Stimulated activated CD8-positive, alpha-beta memory T cell treated with anti-CD3 and anti-CD28 coated beads, Interleukin-12 subunit alpha, Interleukin-12 subunit beta, amount 100 ng/mL, for 4 hours (primary cell): ENCODE measurements at places on chromosomes 7 and 10.

DNA sequence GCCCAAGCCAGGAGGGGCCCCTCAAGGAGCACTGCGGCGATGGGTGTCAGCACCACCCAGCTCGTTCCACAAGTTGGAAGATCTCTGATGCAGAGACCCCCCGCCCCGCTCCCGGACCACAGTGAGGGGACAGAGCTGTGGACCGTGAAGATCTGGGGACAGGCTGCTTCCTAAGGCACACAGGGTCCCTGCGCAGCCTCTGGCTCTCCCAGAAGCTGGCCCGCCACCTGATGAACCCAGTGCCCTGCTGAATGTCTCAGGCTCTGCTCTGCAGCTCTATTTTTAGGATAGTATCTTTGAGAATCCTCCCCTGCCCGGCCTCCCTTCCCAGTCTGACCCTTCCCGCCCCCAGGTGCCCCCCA is 29.7 kb downstream of the GBX1 start:
- no peak for DNase-seq

GRCh38 chr10:62071846-62072281 is 170.4 kb downstream of the ARID5B start:
- no peak for DNase-seq

- no peak for DNase-seq
Measured at GRCh38 chr10:90579602-90580242, 278.1 kb downstream of the HTR7 start.

DNA sequence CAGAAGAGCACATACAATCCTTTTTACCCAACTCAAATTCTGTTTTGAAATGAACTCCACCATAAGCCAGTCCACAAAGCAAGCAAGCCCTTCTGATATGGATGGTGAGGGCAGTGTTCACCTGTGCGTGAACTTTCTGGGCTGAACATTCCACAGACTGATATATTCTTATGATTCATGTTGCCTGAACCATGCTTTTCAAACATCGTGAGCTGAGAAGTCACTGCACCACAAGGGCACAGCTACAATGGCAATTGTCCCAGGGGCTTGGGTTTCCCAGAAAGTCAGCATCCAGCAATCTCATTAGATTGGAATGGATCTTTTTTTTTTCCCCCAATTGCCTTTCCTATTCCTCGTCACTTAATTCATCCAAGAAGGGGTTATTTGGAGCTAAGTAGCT is 86.9 kb upstream of the ZNF438 start:
- no peak for DNase-seq

DNA sequence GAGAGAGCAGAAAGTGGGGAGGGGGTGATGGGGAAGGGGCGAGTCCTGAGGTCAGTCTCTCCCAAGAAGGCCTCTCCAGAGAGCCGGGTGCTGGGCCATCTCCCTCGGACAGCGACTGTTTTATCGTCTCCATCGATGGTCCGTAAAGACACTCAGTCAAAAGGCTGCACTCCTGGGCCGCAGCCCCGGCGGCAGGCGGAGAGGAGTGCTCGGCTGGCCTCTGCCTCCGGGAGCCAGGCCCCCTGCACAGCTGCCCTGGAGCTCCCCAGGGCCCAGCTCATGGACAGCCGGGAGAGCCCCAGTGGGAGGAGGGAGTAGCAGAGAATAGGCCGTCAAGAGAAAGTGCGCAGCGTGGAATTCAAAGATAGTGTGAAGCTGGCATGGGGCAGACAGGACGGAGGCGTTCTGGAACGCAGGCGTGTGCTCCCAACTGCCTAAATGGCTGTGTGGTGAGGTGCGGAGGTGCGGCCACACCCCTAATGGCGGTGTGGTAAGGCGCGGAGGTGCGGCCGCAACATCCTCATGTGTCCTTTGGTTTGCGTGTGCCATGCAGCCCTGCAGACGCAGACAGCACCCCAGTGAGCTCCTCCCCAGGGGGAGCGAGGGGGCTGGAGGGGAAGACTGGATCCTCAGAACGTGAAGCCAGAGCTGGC is 477.5 kb upstream of the FOXK1 start:
- no peak for DNase-seq

DNA sequence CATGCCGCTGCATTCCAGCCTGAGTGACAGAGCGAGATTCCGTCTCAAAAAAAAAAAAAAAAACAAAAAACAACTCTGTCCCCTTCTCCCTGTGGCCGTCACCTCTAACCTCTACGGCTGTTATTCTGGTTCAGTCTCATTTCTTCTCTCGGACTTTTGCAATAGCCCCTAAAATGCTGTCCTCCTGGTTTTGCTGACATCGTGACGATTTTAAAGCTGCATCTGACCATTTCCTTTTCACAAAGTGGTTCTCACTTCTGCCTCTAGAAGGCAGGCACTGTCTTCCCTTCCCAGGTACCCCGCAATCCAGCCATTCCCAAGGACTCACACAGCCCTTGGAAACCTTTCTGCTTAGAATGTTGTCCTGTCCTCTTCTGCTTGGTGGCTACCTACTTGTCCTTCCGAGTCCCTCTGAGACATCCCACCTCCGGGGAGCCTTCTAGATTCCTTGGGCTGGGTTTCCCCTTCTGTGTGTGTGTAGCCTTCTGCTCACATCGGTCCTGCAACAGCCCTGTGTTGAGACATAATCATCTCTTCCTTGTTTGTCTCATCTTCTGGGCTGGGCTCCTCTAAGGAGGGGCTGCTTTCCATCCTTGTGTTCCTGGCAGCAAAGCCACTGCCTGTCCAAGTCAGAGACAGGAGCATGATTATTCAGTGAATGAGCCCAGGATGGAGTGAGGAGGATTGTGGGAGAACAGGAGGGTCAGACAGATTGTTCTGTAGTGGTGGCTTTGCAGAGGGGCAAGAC is 83.1 kb downstream of the GRK5 start:
- no peak for DNase-seq

DNA sequence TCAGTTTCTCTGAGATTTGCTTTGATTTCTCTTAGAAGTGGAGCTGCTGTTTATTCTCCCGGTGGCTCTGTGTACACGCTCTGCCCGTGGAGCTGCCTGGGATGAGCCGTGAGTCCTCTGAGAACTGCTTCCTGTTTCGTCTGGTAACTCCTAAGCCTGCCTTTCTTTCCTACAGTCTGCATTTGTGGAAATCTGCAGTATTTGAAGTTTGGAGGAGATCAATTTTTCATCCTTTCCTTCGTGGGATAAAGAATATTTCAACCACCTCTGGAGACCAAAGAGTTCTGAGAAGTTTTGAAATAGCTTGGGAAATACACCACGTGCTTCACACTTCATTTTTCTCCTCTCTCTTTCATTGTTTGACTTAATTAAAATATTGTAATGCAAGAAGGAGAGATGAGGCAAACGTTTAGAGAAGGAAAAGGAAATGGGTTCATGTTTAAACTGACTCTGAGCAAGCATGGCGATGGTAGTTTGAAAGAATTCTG is 311.9 kb downstream of the LRMDA start:
- no peak for DNase-seq

DNA sequence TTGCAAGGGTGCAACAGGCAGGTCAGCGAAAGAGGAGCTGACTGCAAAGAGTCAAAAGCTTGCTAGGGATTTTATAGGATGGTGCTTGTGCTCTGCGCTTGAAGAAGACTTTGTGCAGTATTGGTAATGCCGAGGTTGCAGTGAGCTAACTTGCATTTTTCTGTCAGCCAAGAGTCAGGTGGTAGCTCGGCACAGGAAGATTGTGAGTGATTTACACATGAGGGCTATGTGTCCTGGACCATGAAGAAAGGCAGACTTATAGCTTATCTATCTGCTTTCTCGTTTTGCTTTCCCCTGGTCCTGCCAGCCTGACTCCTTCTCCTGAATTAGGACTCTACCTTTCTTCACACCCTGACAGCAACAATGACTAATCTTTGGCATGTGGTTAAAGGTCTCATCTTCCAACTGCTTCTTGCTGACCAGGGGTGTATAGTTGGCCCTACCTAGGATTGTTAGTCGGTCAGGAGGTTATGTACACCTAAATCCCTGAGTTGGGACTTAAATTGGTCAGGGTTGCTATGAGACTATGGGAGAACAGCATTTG is 4.1 kb upstream of the SYPL1 start:
- no peak for DNase-seq

- DNase-seq = no peak
Measured at GRCh38 chr7:72058579-72058978, 353.6 kb downstream of the CALN1 start.
